ENCODE measurements at places on chromosomes 3 and 15.
A peak's percentile ranks its signal among the peaks of the same experiment; 100 is the strongest.

- no peak for DNase-seq
Observed at GRCh38 chr3:136957751-136958288, at the start of gene IL20RB. Gene IL20RB, plus strand, starts transcription at chr3:136957983. Its CDS starts 131 bp downstream, at chr3:136958114.

GRCh38 chr3:115693868-115694267, 70.6 kb downstream of the GAP43 start:
- no peak for DNase-seq

- no peak for DNase-seq
Observed at GRCh38 chr3:116517308-116517707, 72.0 kb upstream of the LSAMP start.

- no peak for DNase-seq
Observed at GRCh38 chr15:71248386-71248785, 133.1 kb downstream of the THSD4 start.

- DNase-seq = no peak
Observed at GRCh38 chr15:101052681-101053121, 133.5 kb downstream of the LRRK1 start.

DNA sequence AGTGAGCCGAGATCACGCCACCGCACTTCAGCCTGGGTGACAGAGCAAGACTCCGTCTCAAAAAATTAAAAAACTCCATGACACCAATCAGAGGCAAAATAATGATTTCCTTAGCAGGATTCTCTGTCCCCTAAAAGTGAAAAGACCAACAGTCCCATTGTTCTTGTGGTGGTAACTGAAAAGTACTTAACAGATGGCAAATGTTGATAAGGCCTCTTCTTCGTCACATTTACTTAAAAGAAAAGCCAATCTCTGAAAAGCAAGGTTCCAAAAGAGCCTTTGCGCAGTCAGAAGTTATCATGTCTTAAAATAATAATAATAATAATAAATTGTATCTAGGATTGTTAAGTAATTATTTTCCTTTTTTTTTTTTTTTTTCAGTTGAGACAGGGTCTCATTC, 56.0 kb upstream of the TASOR start:
- no peak for DNase-seq

- no peak for DNase-seq
Observed at GRCh38 chr3:78645628-78646310, 1122.0 kb downstream of the ROBO1 start.

DNA sequence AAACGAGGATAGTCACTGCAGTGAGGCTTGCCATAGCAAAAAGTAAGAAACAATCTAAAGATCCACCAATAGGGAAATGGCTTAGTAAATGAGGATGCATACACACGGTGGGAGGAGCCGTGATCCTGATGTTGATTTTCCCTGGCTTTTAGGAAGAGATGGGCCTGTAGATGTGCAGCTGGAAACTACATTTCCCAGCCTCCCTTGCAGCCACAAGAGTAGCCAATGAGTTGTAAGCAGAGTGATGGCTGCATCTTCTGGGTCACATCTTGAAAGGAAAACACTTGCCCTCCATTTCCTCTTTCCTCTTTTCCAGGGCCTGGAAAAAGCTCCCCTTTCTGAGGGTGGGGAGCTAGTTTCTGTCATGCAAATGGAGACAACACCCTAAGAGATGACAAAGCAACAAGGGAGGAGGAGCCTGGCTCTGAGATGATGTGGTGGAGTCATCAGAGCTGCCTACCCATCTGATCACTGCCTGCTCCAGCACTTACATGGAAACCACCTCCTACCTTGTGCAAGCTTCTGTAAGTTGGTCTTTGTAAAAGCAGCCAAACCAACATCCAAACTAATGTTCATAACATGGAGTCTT, 139.1 kb downstream of the TLE3 start:
- DNase-seq = no peak

DNA sequence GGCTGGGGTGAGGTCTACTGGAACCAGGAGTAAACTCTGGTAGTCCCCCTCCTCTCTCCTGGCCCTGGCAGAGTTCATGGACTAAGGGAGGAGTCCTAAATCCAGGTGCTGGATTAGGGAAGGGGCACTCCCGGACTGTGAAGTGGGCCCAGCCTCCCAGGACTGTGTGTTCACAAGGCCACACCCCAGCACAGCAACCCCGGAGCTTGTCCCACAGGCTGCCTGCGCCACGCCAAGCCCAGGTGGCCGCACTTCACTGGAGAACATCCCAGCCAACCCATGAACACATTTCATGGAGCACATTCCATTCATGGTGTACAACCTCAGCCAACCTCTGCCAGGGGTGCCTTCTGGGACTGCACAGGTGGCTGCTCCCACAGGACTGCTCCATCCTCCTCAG, 8.2 kb downstream of the ARPIN start:
- no peak for DNase-seq

DNA sequence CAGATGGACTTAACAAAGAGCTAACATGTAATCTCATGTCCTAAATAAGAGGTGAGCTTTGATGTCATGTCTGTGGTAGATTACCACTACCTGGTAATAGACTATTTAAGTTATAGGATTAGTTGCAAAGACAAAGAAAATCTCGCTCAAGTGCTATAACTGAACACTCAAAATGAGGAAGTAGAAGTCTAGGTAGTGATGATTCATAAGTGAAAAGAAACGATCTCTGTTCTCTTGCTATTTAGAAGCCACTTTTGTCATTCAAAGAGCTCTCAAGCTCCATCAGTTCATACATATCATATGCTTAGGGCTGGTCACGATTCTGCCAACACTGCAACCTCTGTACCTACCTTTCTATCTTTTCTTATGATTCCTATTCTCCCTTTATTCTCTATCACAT, 110.9 kb downstream of the EDEM1 start:
- no peak for DNase-seq

DNA sequence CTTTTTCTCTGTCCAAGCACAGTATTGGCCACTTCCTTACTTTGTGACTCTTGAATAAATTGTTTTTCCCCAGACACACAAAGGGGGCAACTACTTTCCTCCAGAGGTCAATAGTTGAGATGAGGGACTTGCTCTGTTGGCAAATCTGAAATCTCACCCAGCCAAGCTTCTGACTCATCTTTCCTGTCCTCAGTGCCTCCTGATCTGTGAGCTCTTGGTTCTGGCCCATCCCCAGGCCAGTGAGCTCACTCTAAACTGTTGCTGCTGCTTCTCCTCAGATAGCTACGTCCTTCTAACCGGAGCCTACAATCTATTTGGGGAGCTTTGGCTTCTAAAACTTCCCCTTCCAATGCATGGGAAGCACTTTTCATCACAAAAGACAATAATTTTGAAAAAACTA, 50.0 kb upstream of the NMD3 start:
- peak; percentile 66 for DNase-seq

DNA sequence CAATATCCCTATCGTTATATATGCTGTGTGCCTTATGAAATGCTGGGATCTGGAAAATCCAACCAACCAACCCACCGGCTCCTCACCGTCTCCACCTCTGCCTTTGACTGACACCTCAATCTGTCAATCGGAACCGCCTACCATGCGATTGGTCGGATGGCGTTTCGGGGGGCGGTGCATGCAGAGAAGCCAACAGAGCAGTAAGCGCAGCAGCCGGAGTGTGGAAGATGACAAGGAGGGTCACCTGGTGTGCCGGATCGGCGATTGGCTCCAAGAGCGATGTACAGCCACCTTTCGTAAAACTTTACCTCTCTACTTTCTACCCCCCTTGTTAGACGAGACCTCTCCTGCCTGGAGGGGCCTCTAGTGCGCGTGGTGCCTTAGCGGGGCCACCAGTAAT, 6.3 kb downstream of the CLK3 start:
- no peak for DNase-seq

DNA sequence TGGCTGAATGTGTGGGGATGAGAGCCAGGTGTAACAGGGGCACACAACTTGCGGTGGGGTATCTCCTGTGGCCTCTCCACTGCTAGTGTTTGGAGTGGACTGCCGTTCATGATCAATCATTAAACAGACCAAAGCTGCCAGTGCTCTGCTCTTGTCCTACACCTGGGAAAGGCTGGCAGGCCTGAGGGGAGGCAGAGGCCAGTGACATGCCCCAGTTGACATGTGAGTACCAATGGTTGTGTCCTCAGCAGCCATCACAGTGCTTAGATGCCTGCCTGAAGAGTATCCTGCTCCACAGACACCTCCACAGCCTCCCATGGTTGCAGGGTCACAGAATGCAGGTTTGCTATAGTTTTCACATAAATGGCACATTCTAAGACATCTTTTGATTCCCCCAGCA, 348.4 kb downstream of the EPHB1 start:
- DNase-seq = no peak

DNA sequence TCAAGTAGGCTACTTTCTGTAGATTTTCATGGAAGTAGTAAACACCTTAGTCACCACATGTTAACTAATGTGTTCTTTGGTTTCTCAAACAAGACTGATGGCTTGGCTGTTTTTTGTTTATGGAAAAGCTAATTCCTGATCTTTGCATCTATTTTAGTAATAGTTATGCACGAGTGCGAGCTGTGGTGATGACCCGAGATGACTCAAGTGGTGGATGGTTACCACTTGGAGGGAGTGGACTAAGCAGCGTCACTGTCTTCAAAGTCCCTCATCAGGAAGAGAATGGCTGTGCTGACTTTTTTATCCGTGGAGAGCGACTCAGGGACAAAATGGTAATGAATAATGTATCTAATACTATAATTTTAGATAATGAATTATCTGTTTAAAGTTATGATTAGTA, 46.6 kb downstream of the SPRED1 start:
- DNase-seq = no peak

DNA sequence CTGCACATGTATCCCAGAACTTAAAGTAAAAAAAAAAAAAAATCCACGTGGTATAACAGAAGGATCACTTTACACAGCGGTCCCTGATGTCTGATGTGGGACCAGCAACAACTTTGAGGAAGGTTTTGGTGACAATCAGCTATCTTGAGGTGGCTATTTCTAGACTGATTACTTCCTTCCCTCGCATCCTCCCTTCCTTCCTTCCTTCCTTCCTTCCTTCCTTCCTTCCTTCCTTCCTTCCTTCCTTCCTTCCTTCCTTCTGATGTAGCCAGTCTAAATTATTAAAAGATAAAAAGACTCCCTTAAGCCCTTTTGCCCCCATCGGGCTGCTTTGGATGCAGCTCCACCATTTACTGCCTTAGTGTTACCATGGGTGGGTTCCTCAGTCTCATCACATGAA, 14.9 kb downstream of the SORD start:
- DNase-seq = no peak

DNA sequence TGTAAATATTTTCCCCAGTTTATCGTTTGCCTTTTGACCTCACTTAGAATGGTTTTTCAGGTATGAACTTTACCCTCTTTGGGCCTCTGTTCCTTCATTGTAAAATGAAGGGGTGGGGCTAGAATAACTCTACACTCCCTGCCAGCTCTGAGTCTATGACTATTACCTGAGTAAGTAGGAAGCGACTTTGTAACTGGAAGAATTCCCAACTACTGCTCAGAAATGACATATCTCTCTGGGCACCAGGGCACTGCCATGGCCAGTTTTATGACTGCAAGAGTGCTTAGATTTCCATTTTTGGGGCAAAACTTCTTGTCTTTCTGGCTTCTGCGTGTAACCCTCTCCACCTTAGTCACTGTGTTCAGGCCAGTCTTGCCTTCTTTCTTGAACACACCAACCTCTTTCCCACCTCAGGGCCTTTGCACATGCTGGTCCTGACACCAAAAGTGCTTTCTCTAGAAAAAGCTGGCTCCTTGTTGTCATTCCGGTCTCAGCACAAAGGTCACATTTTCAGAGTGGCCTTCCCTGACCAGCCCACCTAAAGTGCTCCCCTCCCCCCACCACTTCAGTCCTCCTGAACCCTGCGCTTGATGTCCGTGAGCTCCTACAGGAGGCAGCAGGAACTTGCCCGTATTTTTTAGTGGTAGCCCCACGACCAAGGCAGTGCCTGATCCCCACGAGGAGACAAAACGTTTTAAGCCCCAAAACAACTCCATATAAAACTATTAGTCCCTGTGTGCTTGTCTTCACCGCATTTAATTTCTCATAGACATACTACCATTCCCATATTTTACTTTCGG, 25.6 kb downstream of the CDCP1 start:
- no peak for DNase-seq

DNA sequence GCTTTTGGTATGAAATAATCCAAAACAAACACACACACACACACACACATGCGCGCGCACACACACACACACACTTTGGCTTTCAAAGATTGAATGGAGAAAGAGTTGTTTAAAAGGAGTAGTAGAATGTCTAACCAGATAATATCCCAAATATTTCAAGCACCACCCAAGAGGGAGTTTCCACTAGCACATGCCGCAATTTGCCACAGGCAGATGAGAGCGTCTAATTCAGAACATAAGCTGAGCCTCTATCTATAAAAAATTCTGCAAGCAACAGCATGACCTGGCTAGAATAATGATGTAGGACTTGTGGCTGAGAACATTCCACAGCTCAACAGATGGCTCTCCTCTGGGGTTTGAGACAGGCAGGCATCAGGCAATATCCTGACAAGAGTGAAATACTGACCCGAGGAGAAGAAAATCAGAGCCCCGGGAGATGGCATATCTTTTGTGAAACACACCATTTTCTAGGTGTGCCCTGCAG, 302.5 kb upstream of the GADL1 start:
- peak; percentile 54 for DNase-seq

GRCh38 chr3:134709561-134710312, 58.9 kb upstream of the KY start:
- no peak for DNase-seq

- DNase-seq = no peak
Observed at GRCh38 chr3:134666466-134666865, 15.6 kb upstream of the KY start.

- no peak for DNase-seq
Observed at GRCh38 chr3:101722394-101723173, 1.8 kb upstream of the CEP97 start.

- no peak for DNase-seq
Observed at GRCh38 chr3:107959550-107960154, 131.2 kb downstream of the CD47 start.

DNA sequence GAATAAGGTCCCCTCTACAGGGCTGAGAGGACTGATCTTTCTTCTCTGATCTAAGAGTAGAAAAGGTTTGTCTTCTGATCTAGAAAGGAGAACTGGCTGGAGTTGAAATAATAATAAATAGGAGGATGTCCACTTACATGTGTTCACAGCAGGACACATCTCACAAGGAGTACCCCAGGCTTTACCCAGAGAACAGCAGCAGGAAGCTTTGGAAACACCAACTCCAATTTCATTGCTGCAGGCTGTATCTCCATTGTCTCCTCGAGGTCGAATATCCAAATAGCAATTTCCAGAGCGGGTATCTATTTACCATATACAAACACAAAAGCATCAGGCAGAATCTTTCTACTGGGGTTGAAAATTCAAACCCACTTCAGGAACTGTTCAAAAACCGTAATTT, 136.6 kb downstream of the DUT start:
- no peak for DNase-seq

DNA sequence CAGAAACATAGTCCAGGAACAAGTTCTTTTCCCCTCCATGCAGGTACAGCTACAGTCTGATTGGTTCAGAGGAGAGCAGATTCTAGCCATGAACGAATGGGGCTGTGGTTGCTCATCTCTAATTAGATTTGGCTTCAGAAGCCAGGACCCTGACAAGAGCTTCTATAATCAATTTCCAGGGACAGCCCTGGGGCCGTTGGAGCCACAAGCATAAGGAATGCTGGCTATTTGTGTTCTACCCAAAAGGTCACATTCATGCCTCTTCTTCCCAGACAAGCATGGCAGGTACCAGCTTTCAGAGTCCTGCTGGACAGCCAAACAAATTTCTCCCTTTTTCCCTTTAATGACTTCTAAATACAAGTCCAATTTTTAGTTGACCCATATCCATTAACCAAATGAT, 215.5 kb upstream of the LRTM1 start:
- no peak for DNase-seq

GRCh38 chr15:81666839-81667238, 292.8 kb upstream of the TMC3 start:
- DNase-seq = no peak

All from left ventricle myocardium superior (tissue), 1 donor.